ENCODE measurements at places on chromosomes 1 and 21.
A peak's percentile ranks its signal among the peaks of the same experiment; 100 is the strongest.

DNA sequence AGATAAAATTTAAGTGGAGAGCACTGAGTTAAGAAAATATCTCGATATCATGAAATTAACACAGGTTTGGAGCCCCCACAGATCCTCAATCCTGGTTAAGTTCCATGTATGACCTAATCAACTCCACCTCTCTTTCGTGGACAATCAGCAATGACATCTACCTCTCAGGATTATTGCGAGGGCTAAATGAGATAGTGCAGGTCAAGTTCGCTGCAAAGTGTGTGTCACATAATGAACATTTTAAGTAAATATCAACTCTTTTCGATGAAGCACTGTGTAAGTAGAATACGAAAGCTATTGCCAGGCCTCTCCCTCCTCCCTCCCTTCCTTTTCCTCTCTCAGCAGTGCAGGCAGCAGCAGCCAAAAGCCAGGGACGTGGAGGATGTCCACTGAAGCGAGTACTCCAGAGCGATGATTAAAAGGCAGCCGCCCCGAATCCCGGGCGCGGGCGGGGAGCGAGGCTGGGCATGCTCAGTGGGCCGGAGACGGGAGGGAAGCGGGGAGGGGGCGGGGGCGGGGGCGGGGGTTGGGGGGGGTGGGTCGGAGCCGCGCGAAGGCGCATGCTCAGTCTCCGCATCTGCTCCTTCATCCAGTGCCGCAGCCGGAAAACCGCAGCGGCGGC is at the start of gene CAMSAP2:
CAMSAP2 (plus strand) TSS at position 567 of the 622 bp plus-strand sequence. CDS start 935 bp downstream, outside the sequence.
- DNase-seq: peak; percentile 91

- no peak for DNase-seq
Measured at GRCh38 chr1:97424209-97424608, 496.6 kb downstream of the DPYD start.

GRCh38 chr1:201726700-201727099 is 102.3 kb upstream of the IPO9 start:
- no peak for DNase-seq

- no peak for DNase-seq
Measured at GRCh38 chr21:45856442-45856841, 125.1 kb upstream of the COL6A1 start.

DNA sequence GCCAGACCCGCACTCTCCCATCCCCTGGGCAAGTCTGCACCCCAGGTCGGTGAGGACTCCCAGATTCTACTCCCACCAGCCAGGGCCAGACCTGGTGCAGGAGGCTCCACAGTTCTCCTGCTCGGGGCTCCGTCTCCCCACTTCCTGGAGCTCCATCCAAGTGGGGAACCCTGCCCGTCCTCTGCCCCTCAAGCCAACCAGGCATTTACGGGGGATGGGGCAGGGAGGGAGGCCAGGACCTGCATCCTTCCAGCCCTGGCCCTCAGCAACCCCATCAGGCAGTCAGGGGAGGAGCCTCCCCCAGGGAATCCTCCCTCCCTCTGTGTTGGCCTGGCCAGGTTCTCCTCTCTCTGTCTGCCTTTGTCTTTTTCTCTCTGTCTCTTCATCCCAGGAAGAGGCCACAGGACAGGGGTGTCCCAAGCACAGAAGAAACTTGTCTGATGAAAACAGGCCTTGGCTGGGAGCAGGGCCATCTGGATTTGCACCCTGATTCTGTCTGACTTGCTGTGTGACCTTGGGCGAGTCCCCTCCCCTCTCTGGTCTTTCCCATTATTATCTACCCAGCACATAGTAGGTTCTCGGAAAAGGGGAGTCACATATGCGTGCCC is 18.5 kb upstream of the EPHA2 start:
- DNase-seq: no peak

- DNase-seq: no peak
Measured at GRCh38 chr1:236800623-236801022, 5.5 kb downstream of the MTR start.
